ENCODE measurements at places on chromosomes 7 and 10. TPM values are rescaled to one million over a fixed set of nuclear protein-coding genes. Genes with fewer than 3 reads are reported as not detected.

The PNPLA8 gene
- 19.2 TPM for total RNA-seq

The SPDYE6 gene
- total RNA-seq, result not detected

The UFSP1 gene
- total RNA-seq, result 5.0 TPM

The NPC1L1 gene
- not detected for total RNA-seq

The ZNF680 gene
- 13.0 TPM for total RNA-seq

The STK17A gene
- total RNA-seq, result 17.1 TPM

The VPS41 gene
- total RNA-seq, result 55.3 TPM

The MBLAC1 gene
- 3.0 TPM for total RNA-seq

The GHRHR gene
- total RNA-seq, result not detected

The COL13A1 gene
- 3.0 TPM for total RNA-seq

The CD36 gene
- total RNA-seq, result 0.83 TPM

The DKK1 gene
- 0.28 TPM for total RNA-seq

The NEUROG3 gene
- not detected for total RNA-seq

The GPNMB gene
- 1.0 TPM for total RNA-seq

The RNF32 gene
- 0.59 TPM for total RNA-seq

The SEMA3D gene
- 23.3 TPM for total RNA-seq

The MKI67 gene
- 242 TPM for total RNA-seq

The PRSS2 gene
- total RNA-seq, result not detected

The TIAL1 gene
- 176 TPM for total RNA-seq

The STAM gene
- 37.4 TPM for total RNA-seq

The HOXA2 gene
- not detected for total RNA-seq
